Nucleus accumbens (tissue), 56 donors: ENCODE measurements at places on chromosomes 1 and 21.

- DNase-seq: no peak
Measured at GRCh38 chr1:21843208-21843607, 31.1 kb downstream of the LDLRAD2 start.

DNA sequence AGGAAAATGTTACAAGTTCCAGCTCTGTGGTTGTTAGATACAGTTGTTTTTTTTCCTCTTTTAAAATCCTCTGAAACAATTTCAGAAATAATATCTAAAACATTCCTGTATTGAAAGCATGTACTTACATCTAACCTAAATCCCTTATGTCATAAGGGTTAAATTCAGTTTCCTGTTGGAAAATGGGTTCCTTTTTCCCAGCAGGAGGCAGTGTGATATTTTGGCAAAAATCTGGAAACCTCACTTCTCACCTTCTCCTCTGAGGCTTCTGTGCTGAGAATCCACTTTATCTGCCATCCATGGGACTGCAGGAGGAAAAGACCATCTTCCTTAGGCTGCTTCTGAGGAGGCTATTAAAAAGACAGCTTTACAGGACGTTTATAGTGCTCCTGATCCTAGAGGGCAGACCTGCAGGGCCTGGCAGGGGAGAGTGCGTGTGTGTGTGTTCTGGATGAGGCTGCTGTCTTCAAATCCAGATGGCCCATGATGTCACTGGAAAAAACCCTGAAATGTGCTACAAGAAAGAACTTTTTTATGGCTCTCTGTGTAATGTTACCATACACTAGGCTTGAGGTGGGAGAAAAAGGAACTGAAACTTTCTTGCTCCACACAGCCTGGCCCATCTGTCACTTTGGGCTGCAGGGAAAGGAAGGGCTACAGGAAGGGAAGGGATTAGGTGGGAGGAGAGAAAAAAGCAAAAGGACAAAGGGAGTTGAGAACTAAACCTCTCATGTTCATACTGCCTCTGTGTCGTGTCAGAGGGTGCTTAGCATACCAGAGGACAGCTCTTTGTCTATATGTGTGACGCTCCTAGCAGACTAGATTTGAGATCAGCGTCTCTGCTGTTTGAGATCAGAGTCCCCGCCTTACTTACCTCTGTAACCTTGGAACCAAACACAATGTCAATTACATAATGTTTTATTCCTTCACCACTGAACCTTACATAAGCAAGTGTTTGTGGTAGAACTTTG, 379.2 kb upstream of the SPAG17 start:
- no peak for DNase-seq

DNA sequence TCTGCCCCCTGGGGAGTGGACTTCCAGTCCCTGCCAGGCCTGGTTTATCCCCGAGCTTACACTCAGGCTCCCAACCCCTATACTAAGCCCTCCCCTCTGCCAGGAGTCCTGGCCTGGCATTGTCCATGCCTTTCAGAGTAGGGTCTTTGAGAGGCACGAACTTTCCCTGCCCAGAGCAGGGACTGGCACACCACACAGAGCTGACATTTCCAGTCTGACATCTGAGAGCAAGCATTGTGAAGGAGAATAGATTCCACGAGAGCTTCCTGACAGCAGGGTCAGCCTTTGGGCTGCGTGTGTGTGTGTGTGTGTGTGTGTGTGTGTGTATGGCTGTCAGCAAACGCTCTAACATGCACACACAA, 59.5 kb upstream of the LAPTM5 start:
- DNase-seq: no peak

- no peak for DNase-seq
Measured at GRCh38 chr1:244893836-244894235, 29.5 kb upstream of the HNRNPU start.

- no peak for DNase-seq
Measured at GRCh38 chr1:10553118-10553517, 78.4 kb downstream of the PEX14 start.
